ENCODE measurements at places on chromosomes 2 and 18.

DNA sequence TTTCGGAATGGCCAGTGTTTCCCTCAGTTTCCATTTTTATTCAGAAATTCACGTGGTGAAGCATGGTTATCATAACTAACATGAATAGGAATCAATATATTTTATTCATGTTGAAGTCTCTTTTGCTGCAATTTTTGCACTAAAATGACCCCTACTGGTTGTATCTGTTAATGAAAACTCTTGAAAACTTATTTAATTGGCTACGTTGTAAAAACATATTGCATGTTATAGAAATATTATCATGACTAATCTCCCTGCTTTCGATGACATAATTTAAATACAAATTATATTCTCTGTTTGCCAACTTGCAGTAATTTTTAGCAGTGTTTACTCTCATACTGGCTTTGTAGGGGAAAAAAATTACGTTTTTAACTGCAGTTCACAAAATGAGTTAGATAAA lies 3.5 kb downstream of the CRIM1 start:
- DNase-seq = peak; percentile 63

DNA sequence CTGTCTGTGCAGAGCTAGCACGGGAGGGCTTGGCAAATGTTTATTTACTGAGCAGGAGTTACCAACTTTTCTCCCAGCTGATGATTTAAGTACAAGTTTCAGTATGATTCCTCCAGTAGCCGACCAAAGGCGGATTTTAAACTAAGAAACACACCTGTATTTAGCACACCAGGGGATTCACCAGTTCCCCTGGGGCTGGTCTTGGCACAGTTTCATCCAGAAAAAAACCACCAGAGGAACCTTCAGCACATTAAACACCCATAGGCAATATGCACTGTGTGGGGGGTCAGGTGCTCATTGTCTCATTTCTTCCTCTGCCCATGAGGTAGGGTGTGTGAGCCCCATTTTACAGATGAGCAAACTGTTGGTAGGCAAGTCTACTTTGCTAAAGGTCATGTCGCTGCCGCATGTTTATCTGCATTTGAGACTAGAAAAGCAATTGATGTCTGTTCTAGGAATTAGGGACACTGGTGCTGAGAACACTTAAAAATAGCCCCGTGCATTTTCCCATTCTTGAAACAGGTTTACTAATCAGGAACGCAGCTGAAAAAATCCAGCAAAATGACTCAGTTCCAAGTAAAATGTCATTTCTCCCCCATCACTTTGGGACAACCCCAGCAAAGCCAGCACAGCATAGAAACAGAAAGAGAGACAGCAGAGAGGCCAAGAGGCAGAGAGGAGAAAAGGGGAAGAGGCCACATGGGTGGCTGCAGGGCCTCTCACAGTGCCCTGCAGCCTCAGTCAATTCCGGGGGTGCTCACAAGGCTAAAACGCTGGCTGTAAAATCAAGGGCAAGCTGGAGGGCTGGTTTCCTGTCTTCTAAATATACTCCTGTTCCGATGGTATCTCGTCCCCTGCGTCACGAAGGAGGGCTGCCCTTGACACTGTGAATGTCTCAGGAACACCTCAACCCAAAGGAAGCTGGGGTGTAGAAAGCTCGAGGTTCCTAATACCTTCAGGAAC lies 166.8 kb upstream of the ID2 start:
- peak; percentile 91 for DNase-seq

- peak; percentile 39 for DNase-seq
Observed at GRCh38 chr2:159506764-159507440, 109.4 kb downstream of the BAZ2B start.

- DNase-seq = no peak
Observed at GRCh38 chr2:16284941-16285625, 344.7 kb downstream of the MYCN start.

- DNase-seq = no peak
Observed at GRCh38 chr2:64391940-64392339, 62.0 kb upstream of the LGALSL start.

- peak; percentile 11 for DNase-seq
Observed at GRCh38 chr2:106363791-106364190, 104.4 kb downstream of the RGPD3 start.

- DNase-seq = no peak
Observed at GRCh38 chr2:3254442-3254941, 123.1 kb downstream of the EIPR1 start.

DNA sequence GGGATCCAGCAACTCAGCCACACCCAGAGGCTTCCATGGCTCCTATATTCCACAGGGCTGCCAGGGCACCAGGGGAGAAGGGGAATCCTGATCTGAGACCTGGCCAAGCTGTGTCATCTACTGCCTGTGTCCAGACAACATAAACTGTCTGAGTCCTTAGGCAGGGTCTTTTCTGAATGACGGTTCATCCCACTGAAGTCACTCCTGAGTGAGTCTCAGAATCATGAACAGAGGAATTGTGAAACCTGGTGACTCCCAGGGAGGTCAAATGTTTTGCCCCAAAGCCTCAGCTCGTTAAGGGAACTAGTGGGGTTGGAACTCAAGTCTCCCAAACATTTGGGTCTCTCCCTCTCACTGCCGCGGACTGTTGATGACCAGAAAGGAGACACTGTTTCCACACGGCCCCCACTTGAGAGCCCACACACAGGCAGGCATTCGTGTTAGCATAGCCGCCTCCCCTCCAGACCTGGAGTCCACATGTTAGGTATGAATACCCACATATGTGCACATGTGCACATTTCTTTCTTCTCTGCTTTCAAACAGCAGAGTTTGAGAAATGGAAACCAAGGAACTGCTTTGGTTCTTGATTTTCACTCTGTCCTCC lies 125.0 kb upstream of the MSH6 start:
- no peak for DNase-seq

DNA sequence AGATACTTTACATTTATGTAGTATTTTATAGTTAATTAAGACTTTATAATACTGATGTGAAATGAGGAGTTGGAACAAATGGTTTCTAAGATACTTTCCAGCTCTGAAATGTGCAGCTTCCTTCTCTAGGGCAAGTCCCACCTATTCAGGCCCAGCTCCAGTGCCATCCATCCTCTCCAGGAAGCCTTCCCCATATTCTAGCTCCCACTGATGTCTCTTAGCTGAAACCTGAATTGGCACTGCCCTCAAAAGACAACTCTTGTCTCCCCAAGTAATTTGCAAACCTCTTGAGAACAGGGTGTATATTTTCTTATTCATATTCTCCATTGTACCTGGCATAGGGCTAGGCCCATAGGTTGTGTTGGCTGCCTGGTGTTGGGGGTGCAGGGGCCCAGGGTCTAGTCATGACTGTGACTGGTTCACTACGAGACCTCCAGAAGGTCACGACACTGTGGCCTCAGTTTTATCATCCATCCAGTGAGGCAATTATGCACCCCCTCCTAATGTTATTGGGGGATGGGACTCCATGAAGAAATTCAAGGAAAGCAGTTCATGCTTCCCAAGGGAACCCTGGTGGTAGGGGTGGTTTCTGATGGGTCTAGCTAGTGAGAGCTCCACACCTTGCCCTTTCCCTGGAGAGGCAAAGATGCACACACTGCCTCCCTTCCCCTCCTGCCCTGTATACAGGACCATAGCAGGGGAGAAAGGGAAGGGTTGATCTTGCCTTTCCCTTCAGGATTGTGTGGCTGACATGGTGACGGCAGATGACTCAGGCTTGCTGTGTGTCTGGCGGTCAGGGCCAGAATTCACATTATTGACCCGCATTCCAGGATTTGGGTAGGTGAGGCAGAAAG lies 2.8 kb downstream of the WDR54 start:
- no peak for DNase-seq

- peak; percentile 94 for DNase-seq
Observed at GRCh38 chr2:237673130-237674001, 46.0 kb downstream of the LRRFIP1 start.

GRCh38 chr18:57982372-57983021 lies 61.5 kb upstream of the NEDD4L start:
- DNase-seq = peak; percentile 52

DNA sequence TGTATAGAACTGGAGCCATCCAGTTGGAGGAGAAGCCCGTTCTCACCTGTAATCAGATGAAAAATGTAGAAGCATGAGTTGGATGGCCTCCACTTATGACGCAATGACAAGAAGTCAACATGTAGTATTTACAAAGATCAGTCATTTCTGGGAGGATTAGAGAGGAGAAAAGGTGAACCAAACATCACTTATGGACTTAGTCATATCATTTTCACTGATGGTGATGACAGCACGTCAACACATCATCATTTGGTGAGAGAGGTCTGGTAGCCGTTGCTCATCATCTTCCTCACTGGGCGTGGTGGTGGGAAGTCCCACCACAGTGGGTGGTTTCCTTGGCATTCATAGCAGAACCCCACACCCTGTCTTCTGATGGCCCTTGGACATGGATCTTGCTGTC lies 264.2 kb upstream of the EPAS1 start:
- no peak for DNase-seq

- DNase-seq = peak; percentile 83
Observed at GRCh38 chr2:128727914-128728313, 409.2 kb upstream of the HS6ST1 start.

- no peak for DNase-seq
Observed at GRCh38 chr2:126220331-126220730, 435.6 kb upstream of the GYPC start.

GRCh38 chr2:10900216-10901109 lies 11.3 kb upstream of the KCNF1 start:
- peak; percentile 76 for DNase-seq

DNA sequence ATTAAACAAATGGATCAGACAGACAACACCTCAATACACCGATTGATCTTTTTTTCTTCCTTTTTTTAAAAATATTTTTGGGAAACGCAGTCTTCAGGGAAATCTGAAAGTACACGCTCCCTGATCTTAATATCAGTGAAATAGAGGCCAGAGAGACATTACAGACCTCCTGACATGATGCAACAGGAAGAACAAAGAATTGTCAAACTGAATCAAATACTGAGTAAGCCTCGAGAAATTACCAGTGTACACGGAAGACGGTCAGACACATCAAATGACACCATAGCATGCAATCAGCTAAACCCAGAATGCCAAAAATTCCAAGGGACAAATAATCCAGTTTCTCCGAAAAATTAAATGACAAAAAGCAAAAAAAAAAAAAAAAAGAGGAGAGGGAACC lies 80.2 kb upstream of the NFU1 start:
- no peak for DNase-seq

GRCh38 chr2:61055557-61055956 lies 10.1 kb upstream of the SANBR start:
- DNase-seq = peak; percentile 32

- DNase-seq = peak; percentile 78
Observed at GRCh38 chr2:166361351-166362153, 14.2 kb downstream of the SCN9A start.

DNA sequence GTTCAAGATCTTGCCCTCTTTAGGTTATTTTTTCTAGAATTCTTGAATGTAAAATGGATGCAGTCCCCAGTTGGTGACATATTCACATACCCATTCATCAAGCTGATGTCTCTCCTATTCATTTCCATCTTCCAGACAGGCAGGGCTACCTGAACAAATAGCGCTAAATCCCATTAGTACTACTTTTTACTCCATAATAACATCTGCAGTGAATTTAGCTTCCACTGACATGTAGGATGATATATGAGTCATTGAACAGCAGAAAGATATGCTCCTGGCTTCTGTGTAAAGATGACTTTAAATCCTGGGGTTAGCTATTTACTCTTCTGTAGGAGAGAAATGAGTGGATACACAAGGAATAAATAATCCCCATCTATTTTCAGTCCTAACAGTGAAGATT lies 194.7 kb downstream of the RND3 start:
- no peak for DNase-seq

- no peak for DNase-seq
Observed at GRCh38 chr18:78974115-78974761, 5.4 kb upstream of the SALL3 start.

DNA sequence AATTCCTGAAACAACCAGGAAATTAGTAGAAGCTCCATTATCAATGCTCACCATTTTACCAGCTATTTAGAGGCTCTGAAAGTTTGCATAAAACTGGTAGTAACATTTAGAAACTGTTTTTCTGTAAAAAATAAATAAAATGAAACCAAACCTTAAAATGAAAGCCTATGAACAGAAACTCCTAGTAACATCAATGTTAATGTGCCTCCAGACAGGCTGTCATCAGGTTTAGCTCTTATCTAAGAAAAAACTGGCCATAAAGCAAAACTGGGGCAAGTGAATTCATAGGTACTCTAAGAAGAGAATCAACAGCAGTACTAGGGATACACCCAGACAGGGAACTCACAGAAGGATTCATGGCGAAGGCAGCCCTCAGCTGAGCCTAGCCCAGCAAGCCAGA lies 8.0 kb downstream of the E2F6 start:
- peak; percentile 22 for DNase-seq

DNA sequence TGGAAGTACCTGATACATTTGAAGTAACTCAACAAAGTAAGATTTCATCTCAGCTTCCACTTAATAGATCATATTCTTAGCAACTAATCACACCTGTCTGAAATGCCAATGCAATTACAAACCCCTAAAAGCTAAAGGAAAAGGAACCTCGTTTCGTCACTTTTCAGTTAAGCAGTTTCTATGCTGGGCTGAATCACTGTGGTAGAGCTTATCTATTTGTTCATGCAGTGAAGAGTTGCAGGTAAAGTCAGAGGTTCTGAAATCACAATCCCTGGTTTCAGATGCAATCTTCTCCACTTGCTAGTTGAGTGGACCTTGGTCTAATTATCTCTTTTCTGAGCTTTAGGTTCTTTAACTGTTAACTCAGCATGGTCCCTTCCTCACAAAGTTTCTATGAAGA lies 6.3 kb downstream of the HRH4 start:
- peak; percentile 35 for DNase-seq

DNA sequence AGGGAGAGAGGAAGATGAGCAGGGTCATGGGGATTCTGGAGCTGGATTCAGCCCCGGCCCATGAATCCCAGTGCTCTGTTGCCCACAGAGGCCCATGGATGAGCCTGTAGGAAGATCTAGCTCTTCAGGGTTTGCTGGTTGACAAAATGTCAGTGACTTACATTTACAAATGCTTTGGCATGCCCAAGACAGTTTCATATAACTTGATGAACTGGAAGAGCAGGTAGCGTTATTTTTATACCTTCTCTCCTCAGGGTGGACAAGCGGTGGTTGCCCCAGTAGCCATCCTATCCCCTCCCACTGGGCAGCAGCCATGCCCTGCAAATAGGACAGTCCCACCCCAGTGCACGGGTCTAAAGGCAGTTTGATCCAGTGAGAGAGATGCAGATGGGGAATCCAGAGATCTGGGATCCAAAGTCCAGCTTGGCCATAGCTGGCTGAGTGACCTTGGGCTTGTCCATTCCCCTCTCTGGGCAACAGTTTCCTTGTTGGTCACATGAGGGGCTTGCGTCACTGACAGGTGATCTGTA lies 21.5 kb upstream of the KCNK3 start:
- no peak for DNase-seq

DNA sequence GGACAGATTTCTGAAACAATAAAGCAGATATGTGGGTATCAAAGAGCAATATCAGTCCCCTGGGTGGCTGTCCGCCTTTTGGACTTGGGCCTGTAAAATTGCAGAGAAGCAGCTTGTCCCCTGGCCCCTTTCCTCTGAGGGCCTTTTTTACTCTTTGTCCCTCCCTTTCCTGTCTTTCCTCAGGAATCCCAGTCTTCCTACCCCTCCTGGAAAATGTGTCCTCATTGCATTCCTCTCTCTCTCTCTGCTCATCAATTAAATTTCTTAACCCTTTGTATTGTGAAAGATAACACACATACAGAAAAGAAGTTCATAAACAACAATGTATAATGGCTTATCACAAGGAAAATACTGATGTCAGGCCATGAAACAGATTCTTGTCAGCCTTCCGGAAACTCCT lies 3.0 kb upstream of the GRB14 start:
- no peak for DNase-seq

GRCh38 chr2:136613096-136613495 lies 152.2 kb upstream of the THSD7B start:
- DNase-seq = no peak
